ENCODE measurements at places on chromosomes 7 and 10.

DNA sequence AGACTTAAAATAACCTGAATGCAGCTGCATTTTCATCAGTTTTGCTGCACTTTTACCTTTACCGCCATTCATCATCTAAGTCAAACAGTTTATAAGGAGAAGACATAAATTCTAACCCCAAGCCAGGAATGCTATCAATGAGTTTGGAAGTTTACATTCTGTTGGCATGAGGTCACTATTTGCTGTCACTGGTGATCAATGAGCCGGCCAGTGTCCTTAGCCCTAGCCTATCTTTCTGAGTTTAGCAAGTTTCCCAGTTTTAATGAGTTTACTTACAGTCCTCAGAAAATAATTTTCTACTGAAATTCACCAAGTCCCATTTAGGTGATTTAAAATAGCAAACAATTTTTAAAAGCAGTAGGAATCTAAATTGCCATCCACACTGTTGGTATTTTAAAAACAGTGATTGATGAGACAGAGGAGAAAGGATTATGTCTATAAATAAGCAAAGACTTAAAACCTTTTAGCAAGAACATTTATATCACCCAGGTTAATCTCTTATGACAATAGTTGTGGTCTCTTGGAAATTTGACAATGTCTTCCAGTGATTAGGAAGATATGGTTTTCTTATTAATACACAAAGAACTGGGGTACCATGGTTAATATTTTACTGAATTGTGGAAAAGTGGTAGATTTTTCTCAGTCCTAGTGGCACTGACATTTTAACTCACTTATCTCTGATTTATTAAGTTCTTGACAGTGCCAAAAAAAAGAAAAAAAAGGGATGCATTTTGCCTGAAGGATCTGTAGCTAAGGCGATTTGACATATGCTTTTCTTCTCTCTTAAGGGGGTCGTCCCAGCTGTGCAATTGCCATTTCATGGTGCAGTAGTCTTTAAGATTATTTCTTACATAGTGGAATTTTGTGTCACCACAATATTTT is 443.4 kb upstream of the ANKRD30A start:
- DNase-seq: no peak

GRCh38 chr10:5518143-5518542 is 6.6 kb upstream of the CALML3 start:
- DNase-seq: no peak

GRCh38 chr10:84158550-84158949 is 15.1 kb upstream of the GPR15LG start:
- DNase-seq: no peak

GRCh38 chr7:57179776-57180415 is 47.7 kb upstream of the ZNF479 start:
- no peak for DNase-seq

GRCh38 chr10:117559712-117560111 is 17.2 kb downstream of the EMX2 start:
- no peak for DNase-seq

- no peak for DNase-seq
Measured at GRCh38 chr10:3430501-3430900, 257.9 kb upstream of the PITRM1 start.

GRCh38 chr10:72218726-72219125 is 2.6 kb upstream of the ASCC1 start:
- no peak for DNase-seq

DNA sequence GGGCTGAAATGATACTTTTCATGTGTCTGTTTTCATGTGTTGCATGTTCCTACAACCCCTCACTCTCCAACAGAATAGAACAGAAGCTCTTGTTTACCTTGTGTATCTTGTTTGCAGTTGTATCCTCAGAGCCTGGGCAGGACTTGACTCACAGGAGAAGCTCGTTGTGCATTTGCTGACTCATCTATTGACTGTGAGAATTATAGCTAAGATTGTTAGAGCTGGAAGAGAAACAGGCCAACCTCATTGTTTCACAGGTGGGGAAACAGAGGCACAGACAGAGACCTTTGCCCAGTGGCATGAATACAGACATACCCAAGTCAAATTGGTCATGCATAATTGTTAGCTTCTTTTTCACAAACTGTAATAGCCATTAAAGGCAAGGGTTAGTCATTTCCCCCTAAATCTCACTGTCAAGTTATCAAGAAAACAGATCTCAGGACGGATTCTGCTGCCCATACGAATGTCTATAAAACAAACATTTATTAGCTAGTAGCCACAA is 4.6 kb upstream of the TSPAN15 start:
- DNase-seq: no peak

DNA sequence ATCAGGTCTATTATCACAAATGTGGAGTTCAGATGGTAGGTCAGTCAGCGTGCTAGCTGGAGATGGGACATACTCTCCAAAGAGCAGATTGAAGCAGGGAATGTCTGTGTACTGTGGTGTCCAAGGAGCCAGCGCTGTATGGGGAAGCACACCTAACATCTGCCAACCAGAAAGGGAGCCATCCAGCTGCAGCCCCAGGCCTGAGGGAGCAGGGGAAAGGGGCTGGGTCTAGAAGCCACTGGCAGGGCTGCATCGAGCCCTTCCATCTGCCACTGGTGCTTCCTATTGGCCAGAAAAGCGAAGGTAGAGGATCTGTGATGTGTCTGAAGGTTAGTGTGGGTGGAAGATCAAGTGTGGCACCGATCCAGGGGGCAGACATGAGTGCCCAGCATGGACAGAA is 8.0 kb upstream of the RAMP3 start:
- peak; percentile 10 for DNase-seq

GRCh38 chr10:128916383-128916782 is 550.7 kb upstream of the MGMT start:
- DNase-seq: peak; percentile 68

DNA sequence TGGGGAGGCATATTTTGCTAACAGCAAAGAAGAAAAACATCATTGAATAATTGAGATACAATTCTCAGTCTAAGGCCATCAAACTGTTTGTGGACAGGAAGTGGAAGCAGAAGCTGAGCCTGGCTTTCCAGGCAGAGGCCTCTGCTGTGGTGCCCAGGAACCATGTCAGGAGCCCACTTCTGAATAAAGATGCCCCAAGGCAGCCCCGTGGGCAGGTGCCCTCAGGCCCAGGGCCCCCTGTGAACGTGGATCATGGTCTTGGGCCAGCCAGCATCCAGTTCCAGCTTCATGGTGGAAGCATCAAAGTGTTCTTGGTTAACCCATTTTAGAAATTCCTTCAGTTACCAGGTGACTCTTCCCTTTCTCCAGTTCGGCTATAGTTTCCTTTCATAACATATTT is 346.8 kb downstream of the PTPRN2 start:
- no peak for DNase-seq

GRCh38 chr10:43249151-43249961 is 17.5 kb downstream of the RASGEF1A start:
- DNase-seq: peak; percentile 13

- no peak for DNase-seq
Measured at GRCh38 chr10:94172332-94172731, 178.6 kb downstream of the PLCE1 start.

DNA sequence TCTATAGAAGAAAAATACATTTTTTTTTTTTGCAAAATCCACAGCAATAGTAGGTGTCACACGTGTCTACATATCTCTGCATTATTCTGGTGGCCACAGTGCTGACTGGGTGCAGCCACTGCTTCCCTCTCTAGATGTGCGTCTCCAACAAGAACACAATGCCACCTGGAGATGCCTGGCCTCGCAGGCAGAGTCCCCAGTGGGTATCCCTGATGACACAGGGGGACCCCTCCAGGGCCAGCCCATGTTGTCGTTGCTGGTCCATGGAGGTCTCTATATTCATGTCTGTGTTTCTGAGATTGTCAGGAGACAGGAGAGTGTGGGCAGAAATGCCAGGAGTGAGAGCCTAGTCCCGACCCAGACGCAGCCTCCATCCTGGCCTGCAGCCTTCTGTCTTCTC is 345.9 kb upstream of the SHH start:
- no peak for DNase-seq

GRCh38 chr7:16801111-16801542 is 3.7 kb downstream of the AGR2 start:
- DNase-seq: no peak

DNA sequence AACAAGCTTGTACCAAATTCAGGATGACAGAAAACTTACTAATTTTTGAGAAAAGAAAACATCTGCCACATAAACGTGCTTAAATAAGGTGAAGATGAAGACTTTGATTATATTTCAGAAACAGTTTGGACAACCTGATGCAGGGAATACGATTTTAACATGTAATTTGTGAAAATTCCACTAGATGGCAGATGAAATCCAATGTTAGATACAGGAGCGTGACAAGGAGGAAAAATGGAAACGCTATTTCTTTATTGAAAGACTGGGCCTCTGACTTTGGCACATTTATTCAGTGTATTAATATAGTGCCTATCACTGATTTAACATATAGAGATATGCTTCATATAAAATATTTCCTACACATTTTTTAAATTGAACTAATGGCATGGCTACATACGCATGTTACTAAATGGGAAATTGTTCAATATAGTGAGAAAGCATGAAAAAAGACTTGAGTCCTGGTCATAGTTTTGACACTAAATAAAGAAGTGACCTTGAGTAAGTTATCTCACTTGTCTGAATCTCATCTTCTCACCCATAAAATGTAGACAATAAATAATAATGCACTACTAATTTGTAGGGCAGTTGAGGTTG is 60.7 kb downstream of the CD36 start:
- DNase-seq: no peak

- DNase-seq: no peak
Measured at GRCh38 chr7:92242972-92243371, 2.7 kb downstream of the KRIT1 start.

DNA sequence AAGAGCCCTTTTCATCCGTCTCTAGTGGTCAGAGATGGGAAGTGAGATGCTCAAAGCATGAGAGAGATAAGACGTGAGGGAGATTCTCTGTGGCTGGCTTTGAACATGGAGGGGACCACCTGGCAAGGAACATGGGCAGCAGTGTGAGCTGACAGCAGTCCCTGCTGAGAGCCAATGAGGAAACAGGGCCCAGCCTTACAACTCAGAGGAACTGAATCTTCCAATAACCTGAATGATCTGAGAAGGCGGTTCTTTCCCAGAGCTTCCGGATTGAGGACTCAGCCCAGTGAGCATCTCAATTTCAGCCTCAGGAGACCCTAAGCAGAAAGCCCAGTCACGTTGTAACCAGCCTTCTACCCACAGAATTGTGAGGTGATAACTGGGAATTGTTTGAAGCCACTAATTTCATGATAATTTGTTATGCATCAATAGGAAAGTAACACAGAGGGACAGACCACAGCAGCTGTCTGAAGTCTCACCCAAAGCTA is 33.9 kb upstream of the IKZF1 start:
- DNase-seq: no peak

DNA sequence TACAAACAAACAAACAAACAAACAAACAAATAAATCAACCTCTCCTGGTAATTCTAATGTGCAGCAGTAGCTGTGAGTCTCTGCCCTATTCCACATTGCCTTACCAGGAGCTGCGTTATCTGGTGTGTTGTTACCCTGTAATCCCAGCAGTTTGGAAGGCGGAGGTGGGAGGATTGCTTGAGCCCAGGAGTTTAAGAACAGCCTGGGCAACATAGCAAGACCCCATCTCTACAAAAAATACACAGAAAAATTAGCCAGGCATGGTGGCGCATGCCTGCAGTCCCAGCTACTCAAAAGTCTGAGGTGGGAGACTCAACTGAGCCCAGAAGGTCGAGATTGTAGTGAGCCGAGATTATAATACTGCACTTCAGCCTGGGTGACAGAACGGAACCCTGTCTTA is 192.7 kb downstream of the EXOC4 start:
- DNase-seq: no peak

DNA sequence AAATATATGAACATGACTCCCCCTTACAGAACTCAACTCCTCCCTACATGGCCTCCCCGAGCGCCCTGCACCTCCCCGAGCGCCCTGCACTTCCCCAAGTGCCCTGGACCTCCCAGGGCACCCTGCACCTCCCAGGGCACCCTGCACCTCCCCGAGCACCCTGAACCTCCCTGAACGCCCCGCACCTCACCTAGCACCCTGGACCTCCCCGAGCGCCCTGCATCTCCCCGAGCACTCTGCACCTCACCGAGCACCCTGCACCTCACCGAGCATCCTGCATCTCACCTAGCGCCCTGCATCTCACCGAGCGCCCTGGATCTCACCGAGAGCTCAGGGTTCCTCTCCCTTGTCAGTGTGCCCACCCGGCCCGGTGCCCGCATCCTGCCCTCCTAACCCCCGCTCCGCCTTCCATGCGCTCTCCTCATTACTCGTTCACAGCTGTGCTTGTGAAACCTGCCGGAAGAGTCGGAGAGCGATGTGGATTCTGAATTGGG is 134.3 kb downstream of the ACTR3B start:
- no peak for DNase-seq

GRCh38 chr7:143199040-143199439 is 15.8 kb downstream of the TAS2R39 start:
- DNase-seq: no peak

GRCh38 chr7:45937301-45937700 is 16.2 kb upstream of the IGFBP3 start:
- DNase-seq: no peak

DNA sequence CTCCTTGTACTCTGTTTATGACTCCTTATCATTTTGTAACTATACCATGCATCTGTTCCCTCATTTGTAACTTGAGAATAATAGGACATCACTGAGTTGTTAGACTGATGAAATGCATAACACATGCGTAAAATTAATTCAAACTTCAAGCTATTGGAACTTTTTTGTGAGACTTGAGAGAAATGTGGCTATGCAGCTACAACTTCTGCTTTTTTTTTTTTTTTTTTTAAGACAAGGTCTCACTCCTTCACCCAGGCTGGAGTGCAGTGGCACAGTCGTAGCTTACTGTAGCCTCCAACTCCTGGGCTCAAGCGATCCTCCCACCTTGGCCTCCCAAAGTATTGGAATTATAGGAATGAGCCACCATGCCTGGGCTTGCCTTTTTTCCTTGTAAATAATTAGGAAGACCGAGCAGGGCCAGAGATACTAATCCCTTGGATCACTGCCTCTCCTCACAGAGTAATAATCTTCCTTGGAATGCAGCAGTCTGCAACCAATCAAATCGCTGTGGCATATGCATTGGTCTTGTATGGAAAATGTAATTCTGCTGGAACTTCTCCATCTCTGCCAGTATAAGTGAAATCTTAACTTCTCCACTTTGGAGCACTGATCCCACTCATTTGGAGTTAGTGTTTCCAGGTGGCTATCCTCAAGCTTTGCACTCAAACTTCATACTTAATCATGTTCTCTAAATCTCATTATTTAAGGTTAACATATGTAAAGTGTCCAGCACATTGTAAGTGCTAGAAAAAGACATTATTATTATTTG is 2.0 kb upstream of the PANK1 start:
- DNase-seq: no peak

DNA sequence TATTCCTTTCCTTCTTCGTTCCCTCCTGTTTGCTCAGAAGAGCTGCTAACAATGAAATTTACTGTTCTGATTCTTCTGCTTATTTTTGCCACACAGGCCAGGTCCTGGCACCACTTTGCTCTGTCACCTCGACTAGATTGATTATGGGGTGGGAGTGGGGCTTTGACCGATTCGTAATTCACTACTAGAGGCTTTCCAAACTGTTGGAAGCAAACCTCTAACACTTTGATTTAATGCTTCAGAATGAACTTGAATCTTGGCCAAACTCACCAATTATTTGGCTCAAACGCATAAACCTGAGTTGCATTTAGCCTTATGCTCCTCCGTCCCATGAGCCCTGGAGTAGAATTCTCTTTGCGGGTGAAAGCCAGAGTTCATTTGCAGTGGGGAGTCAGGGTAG is 476.2 kb upstream of the FZD8 start:
- peak; percentile 54 for DNase-seq

Data from right hindlimb (tissue), 1 donor.